ENCODE measurements at places on chromosomes 1 and 21. TPM values are rescaled to one million over a fixed set of nuclear protein-coding genes. Genes with fewer than 3 reads are reported as not detected.

GRCh38 chr1:101253976-101254674, 17.3 kb downstream of the S1PR1 start:
- no peak for DNase-seq

- no peak for DNase-seq
Measured at GRCh38 chr1:84406346-84406861, 8.1 kb downstream of the DNASE2B start.

DNA sequence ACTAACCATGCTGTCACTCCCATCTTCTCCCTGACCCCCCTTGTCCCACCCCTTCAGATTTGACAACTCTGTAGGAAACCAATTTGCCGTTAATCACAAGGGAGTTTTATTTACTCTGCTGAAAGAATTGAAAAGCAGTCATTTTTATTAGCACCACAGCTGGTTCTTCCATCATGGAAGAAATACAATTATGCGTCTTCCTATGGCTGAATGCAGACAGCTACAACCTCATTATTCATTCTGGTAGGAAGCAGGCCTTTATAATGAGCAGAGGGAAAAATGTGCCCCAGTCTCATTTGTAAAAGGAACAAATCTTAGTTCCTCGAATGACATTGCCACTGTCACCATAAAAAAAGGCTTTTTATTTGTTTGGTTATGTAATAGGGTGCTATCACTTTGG, 35.2 kb downstream of the JUN start:
- peak; percentile 66 for DNase-seq

- no peak for DNase-seq
Measured at GRCh38 chr1:31687601-31688000, 16.2 kb downstream of the COL16A1 start.

POTED gene
- not detected for polyA plus RNA-seq

RUNX3 gene
- 1.4 TPM for polyA plus RNA-seq

BATF3 gene
- polyA plus RNA-seq, result 1.8 TPM

FYB2 gene
- not detected for polyA plus RNA-seq

Data from brain (organoid and tissue), 16 donors.